ENCODE measurements at places on chromosomes 11 and 22.

DNA sequence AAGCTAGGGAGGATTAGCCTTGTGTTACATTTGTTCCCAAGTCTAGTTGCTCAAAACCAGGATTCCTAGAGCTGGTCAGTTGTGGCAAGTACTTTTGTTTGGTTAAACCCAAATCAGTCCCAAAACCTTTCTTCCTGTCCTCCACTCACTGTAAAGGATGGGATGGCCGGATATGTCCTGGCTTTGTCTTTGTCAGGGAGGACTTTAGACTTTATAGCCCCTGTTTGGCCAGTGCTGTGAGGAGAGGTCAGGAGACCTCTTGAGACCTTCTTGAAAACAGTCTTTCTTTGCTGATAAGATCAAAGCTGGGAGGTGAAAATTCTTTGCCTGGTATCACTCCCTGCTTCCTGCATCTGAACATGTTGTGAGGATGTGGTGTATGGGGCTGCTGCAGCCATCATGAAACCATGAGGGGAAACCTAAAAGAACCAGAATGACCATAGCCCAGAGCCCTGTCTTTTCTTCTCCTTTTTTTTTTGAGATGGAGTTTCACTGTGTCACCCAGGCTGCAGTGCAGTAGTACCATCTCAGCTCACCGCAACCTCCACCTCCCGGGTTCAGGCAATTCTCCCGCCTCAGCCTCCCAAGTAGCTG lies 43.6 kb upstream of the FTH1 start:
- no peak for DNase-seq

DNA sequence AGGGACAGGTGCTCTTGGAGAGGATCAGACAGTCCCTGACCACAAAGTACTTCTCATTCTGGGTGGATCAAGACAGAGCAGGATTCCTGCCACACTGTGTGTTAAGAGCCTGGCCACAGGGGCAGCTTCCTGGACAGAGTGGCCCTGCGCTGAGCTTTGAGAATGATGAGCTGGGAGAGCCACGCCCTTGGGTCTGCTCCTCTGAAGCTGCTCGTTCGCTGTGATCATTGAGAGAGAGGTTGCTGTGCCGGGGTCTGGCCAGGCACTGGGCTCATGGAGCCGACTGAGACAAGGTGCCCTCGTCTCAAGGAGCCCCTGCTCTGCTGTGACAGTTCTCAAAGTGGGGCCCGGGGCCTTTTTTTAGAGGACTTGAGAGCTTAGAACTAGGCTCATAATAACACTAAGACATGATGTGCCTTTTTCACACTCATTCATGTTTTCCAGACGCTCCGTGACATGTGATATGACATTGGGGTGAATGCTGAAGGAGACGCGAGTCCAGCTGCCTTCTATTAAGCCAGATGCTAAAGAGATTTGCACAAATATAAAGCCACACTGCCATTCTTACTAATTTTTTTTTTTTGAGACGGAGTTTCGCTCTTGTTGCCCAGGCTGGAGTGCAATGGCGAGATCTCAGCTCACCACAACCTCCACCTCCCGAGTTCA lies 1.6 kb upstream of the MFRP start:
- DNase-seq, result no peak

DNA sequence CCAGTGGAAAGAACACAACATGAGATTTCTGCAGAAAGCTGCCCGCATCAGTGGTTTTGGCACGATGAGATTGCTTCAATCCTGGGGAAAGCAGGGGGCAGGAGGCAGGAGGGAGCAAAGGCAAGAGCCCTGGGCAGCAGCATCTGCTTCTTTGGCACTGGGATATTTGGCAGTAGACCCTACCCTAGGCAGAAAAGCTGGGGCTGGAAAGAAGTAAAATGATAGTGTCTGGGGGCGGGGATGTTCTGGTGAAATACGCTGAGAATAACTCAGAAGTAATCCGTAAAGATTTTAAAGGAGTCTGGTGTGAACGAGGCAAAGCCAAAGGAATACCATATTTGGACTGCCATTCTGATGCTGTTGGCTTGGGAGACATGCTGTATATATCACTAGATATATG lies 62.0 kb downstream of the FAM76B start:
- DNase-seq, result no peak

GRCh38 chr11:17443423-17443822 lies 33.2 kb downstream of the ABCC8 start:
- DNase-seq, result no peak

DNA sequence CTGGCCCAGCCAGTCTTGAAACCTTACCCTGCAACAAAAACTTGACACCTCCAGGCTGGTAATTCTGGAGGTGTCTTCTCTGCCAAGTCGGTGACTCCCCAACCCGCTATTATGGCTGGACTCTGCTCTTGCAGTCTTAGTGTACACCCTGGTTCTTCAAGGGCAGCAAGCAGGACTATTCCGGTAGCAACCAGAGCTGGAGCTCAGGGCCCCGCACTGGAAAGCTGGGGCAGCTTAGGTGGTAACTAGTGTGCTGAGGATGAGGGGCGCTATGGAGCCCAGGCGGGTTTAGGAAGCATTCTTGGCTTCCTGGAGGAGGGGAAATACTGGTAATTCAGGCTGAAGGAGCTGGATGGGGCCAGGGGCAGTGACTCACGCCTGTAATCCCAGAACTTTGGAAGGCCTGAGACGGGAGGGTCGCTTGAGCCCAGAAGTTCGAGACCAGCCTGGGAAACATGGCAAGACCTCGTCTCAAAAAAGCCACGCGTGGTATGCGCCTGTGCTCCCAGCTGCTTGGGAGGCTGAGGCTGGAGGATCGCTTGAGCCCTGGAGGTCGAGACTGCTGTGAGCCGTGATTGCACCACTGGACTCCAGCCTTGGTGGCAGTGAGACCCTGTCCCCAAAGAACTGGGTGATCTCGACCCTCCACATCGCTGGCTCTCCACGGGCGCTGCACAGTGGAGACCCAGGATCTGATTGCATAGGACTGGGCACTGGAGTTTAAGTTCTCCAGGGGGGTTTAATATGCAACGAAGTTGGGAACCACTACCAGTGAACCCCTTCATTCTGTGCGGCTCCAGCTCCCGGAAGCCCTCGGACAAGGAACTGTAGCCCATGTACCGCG lies 10.6 kb upstream of the AIFM3 start:
- no peak for DNase-seq

GRCh38 chr22:49721211-49721763 lies 106.4 kb downstream of the BRD1 start:
- no peak for DNase-seq

GRCh38 chr11:118634431-118635236 lies 27.2 kb downstream of the PHLDB1 start:
- DNase-seq, result no peak

DNA sequence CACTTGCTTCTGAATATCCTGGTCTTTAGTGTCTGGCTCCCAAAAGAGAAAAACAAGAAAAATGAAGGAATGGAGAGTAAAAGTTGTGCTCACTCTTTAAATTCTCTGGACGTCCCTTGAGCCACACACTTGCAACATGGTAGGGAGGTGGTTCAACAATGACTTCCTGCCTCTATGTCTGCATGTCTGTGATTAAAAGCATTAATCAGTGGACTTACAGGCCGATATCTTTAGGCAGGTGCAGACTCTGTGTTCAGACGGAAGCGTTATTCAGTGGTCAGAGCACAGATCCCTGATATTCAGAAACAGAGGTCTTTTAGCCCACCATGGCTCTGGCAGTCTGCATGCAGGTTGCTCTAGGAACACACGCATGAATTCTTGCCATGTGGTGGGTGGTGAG lies 1920.0 kb upstream of the RAG2 start:
- DNase-seq, result no peak

DNA sequence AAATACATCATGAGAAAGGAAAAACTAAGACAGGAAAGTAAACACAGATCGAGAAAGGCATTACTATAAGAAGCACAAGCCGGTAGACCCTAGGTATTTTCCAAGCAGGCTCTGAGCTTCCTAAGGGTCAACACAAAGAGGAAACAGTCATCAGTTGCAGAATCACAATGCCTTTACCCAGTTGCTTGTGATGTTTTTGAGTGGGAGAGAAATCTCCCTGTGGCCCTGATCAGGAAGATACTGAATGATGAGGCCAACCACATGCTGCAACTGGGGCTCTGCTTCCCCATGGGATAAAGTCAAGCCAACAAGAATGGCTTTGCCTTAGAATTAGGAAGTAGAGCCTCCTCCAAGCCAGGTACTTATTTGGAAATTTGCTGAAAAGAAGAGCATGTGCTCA lies 132.6 kb downstream of the MICAL2 start:
- DNase-seq, result no peak

GRCh38 chr22:36606114-36606513 lies 77.1 kb upstream of the EIF3D start:
- no peak for DNase-seq

- DNase-seq, result no peak
Observed at GRCh38 chr22:40033586-40034380, 39.0 kb downstream of the FAM83F start.

GRCh38 chr11:132772703-132773545 lies 759.4 kb downstream of the OPCML start:
- DNase-seq, result no peak

DNA sequence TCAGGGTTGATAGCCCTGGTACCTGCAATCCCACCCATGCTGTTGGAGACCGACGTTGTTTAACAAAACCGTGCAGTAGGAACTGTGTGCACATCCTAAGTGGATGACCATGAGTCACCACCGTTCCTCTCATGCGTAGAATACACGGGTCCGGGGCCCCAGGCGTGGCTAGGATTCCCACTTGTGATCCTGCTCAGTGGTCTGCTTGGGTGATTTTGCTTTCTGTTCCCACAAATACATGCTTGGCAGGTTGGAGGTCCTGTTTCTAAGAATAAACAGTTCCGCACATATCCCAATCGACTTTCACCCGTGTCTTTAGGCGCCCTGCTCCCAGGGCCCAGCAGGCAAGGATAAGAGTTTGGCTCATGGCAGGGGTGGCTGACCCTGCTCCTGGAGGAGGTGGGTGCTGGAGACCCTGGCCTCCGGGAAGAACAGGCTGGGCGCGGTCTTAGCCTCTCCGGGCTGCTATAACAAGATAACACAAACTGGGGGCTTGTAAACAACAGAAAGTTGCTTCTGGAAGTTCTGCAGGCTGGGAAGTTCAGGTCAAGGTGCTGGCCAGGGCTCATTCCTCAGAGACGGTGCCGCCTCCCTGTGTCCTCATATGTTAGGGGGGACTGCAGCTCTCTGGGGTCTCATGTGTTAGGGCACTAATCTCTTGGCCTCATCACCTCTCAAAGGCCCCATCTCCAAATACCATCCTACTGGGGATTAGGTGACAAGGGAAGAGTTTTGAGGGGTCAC lies 1028.3 kb downstream of the BRD1 start:
- DNase-seq, result no peak

DNA sequence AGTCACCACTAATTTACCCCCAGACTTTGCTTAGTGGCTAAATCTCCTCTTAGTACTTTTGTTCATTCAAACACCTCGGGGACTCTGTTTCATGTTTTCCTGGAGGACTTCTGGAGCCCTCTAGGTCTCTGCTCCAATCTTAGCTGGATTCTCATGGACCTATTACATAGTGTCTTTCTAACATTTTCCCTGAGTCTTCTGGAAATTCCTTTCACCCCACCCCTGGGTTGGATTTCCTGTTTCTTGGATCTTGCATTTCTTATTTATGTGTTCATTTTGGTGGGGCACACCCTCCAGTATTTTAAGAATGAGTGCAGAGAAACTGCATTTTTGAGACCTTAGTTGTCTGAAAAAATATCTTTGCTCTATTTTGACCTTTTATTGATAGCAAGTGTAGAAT lies 220.1 kb downstream of the BLID start:
- no peak for DNase-seq

DNA sequence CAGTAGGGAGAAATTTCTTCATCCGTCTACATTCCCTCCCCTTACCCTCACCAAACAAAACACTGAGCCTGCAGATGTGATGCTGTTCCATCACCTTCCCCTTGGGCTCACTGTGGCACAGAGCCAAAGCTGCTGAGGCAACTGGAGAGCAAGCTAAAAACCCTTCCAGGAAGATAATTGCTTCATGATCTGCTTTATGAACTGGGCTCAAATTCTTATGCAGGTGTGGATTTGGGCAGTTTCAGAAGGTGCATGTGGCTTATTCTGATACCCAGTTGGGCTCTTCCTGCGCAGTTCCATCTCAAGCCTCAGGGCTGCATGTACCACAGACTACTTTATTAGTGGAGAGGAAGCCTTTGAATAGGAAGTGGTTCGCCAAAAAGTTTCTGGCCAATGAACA lies 58.3 kb downstream of the AAMDC start:
- no peak for DNase-seq

GRCh38 chr11:113477321-113477720 lies 2.1 kb upstream of the DRD2 start:
- DNase-seq, result no peak

GRCh38 chr11:23021287-23021863 lies 161.1 kb upstream of the CCDC179 start:
- no peak for DNase-seq

Measured in activated CD4-positive, alpha-beta T cell treated with anti-CD3 and anti-CD28 coated beads, Interleukin-2, amount 50 U/mL, for 24 hours (primary cell).